Aorta (tissue), 5 donors: ENCODE measurements at places on chromosomes 2 and 18.

- DNase-seq, result no peak
These were observed 99.4 kb upstream of the TRIB2 start for GRCh38 chr2:12617366-12617765.

GRCh38 chr2:217703999-217704398 lies 298.8 kb downstream of the TNS1 start:
- no peak for DNase-seq

DNA sequence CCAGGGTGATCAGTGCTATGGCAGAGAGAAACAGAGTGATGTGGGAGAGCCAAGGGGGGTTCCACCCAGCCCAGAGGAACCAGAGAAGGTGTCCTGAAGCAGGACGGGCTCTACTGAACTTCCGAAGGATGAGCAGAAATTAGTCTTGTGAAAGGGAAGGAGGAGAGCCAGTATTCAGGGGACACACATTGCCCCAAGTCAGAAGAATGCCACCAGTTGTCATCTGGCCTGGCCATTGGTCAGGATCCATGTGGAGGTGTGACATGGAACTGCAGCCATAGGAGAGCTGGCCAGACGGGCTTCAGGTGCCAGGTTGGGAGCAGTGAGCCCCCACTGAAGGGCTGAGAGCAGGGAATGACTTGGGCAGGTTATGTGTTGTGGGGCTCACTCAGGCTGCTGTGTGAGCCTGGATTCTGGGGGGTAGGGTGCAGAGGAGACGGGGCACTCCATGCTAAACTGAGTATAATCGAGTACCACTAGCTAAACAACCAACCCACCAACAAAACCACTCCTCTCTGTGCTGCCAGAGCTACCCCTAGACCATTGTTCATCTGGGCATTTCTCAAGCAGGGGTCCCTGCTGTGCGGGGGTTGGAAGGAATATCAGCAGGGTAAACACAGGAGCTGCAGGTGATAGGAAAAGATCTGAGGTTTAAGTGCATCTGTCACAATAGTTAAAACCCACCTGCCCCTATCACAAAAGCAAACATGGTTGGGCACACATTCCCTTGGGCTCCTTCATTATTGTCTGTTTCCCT lies 25.3 kb downstream of the MARCO start:
- DNase-seq, result no peak

DNA sequence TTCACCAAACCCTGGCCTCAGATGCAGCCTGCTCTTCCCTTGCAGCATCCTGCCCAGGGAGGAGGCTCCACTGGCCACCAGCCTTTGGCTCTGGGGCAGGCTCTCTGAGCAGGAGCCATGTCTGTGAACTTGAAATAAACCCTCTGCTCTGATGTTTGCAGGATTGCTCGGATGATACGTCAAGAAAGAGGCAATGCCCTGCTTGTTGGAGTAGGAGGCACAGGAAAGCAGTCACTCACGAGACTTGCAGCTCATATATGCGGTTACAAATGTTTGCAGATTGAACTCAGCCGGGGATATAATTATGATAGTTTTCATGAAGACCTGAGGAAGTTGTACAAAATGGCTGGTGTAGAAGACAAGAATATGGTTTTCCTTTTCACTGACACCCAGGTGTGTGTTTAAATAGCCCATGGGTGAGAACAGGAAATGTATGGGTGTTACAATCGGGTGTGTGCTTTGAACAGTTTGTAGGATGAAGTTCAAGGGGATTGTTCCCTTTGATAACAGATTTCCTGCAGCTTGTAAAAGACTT lies 177.9 kb downstream of the DNAH6 start:
- DNase-seq, result no peak

- no peak for DNase-seq
These were observed 102.8 kb upstream of the UBXN4 start for GRCh38 chr2:135638825-135639224.

DNA sequence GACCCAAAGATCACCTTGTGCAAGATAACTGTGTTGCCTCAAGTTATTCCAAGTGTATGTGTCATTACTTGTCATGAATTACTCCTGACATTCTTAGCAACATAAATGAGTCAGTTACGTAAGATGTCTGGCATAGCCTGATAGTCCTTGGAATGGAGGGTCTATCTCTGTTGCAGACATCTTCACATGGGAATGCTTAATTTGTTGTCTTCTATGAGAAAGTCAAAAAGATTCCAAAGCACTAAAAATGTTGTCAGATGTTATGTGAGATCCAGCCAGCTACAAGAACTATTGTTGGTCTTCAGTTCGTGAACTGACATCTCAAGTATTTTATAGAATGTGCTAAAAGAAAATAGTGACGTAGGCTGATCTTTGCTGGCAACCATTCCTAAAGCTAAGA lies 178.2 kb upstream of the RASGRP3 start:
- no peak for DNase-seq

DNA sequence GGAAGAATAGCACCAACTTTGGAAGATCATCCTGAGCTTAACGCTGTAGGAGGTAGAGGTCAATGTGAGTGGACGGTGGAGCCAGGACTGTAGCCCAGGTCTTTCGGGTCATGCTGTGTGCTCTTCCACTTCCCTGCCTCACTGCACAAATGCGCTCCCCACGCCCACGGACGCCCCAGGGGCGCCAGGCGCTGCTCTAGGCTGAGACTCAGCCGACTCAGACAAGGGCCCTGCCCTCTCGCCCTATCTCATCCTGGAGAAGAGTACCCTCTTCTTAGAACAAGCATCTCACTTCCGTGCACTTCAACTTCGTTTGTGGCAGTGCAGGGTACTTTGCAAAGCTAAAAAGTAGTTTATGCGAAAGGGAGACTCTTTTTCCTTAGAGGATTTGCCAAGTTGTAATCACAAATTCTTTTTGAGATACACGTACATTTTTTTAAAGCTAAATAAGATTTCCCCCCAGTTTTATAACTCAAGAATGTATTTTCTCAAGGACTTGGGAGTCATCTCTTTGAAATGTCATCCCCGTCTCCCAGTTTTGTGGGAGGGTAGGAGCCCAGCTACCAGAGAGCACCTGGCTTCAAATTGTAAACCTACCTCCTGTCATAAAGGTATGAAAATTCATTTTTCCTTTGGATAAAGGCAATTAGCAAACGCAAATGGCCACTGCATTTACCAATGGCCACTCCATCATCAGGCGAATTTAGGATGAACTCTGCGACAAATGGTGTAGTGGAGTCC lies 1.2 kb upstream of the PRELID3A start:
- peak; percentile 59 for DNase-seq

- DNase-seq, result no peak
These were observed 49.9 kb downstream of the VSNL1 start for GRCh38 chr2:17590342-17590911.

GRCh38 chr2:106991866-106992265 lies 105.9 kb upstream of the ST6GAL2 start:
- DNase-seq, result no peak

GRCh38 chr2:173760553-173760952 lies 204.6 kb downstream of the SP3 start:
- DNase-seq, result no peak

DNA sequence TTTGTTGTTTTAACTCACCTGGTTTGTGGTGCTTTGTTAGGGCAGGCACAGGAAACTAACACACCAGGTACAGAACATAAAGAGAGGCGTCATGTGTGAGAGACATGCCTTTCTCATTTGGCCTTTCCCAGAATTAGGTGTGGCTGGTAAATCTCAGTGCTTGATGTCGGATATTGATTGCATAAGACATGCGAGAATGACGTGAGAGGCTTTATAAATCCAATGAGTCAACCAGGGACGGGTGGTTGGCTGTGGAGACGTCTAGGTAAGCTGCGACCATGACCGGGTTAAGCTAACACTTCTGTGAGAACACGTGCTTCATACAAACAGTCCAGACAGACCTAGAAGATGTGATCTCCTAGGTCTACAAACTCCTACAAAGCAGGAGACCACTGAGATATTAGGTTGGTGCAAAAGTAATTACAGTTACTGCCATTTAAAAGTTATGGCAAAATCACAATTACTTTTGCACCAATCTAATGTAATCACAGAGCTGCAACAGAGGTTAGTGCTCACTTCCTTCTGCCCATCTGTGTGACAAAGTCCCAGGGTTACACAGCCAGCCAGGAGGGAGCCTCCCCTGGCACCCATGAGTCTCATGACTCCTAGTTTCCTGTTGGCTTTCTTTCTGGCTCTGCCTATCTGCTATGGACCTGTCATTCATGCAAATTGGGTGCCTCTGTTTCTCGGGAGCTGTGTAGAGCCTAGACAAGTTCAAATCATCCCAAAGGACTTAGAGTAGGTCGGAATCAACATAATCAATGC lies 98.9 kb upstream of the ATP8B1 start:
- DNase-seq, result no peak

- DNase-seq, result no peak
These were observed 2.5 kb upstream of the RNF181 start for GRCh38 chr2:85593023-85593422.

DNA sequence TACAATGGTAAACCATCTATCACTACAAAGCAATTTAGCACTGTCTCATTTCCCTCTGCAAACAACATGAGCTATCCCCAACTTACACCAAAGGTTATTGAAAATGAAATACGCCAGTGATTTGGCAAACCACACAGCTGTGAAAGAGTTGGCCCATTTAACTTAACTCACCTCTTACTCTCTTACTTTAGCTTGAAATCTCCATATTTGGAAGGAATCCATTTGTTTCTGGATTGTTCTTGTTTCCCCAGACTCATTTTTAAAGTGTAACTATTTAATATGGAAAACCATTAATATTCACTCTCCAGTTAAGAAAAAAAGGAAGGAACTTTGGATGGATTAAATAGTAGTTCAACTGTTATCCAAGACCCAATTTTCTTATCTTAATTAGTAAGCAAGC lies 93.7 kb upstream of the TRIB2 start:
- no peak for DNase-seq

GRCh38 chr18:22900558-22901238 lies 32.4 kb upstream of the RBBP8 start:
- DNase-seq, result no peak

DNA sequence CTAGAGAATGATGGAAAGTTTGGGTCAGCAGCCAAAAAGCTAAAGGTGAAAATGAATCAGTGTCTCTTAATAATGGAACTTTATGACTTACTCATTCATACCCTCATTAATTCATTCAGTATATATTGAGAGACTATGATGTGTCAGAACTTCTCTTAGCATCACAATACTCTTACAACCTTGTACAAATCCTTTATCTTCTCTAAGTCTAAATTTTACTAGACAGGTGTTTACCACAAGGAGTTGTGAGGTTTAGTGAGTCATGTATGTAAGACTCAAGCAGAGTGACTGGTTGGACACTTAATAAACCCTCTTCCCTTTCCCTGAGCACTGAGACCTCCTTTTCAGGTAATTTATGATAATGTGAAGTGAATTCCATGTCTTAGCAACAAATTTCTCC lies 129.6 kb downstream of the PPP1R1C start:
- DNase-seq, result no peak

GRCh38 chr2:8587920-8588830 lies 93.7 kb upstream of the ID2 start:
- no peak for DNase-seq

- DNase-seq, result no peak
These were observed 18.7 kb upstream of the NCKAP5 start for GRCh38 chr2:133586978-133587377.

GRCh38 chr2:81984969-81985637 lies 1680.6 kb upstream of the LRRTM1 start:
- no peak for DNase-seq

DNA sequence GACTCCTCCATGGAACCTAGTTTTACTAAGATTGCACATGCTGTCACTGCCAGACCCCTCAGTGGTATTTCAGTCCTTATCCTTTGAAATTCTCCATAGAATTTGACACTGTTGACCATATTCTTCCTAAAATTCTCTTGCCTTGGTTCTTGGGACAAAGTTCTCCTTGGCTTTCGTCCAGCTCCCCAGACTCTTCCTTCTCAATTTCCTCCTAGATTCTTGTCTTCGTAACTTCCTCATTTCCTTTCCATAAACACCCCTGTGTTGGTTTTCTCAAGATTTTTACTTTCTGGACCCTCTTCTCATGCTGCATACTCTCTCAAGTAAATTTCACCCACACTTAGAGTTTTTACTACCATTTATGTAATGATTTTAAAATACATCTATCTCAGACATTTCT lies 96.6 kb upstream of the TWSG1 start:
- peak; percentile 33 for DNase-seq
